ELR (cell line): ENCODE measurements at places on chromosomes 1 and 21.

DNA sequence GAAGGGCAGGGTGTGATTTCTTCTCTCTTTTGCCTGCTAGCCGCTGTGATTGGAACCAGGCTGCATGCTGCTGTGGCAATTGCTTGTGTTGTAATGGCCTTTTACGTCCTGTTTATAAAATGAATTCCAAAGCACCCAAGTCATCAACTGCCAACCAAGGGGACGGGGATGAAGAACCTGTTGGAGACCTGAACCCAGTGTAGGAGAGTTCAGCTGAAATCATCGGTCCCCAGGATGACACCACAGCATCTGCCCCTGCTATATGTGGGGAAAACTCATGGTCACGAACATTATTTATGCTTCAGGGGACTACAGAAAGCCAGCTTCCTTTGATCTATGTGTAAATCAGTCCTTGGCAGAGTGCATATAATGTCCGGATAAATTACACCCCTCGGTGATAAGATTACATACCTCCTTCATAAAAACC, 3.8 kb downstream of the TMEM167B start:
- peak; percentile 88 for DNase-seq

- DNase-seq: no peak
Measured at GRCh38 chr1:199937661-199938060, 89.8 kb upstream of the NR5A2 start.

GRCh38 chr1:118993700-118994026, 5.5 kb upstream of the TBX15 start:
- no peak for DNase-seq

GRCh38 chr1:113912594-113913311, 7.6 kb downstream of the DCLRE1B start:
- no peak for DNase-seq

DNA sequence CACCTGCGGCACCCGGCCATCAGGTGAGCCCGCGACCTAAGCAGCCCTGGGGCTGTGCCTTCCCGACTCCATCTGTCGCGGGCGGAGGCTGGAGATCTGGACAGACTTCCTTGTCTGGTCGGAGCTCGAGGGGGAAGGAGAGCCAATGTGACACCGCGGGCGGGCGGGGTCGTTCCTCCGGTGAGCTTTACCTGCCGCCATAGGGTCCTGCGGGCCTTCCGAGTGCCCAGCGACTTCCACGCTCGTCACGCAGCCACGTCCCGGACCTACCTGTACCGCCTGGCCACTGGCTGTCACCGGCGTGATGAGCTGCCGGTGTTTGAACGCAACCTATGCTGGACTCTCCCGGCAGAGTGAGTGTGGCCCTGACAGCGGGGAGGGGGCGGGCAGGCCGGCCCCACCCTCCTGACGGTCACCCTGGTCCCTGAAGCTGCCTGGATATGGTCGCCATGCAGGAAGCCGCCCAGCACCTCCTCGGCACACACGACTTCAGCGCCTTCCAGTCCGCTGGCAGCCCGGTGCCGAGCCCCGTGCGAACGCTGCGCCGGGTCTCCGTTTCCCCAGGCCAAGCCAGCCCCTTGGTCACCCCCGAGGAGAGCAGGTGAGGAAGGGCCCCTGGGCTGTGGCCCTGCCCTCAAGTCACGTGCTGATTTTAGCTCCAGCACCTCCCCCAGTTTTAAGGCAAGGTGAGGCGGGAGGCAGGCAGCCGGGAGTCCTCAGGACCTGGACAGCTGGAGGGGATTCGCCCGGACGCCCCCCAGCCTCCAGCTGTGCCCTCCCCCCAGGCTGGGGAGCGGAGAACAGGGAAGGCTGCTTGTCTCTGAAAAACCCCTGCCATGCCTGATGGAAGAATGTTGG, 1.1 kb downstream of the PUSL1 start:
- peak; percentile 40 for DNase-seq

- DNase-seq: no peak
Measured at GRCh38 chr1:1324084-1324523, 356 bp downstream of the INTS11 start.

- DNase-seq: peak; percentile 48
Measured at GRCh38 chr1:46302641-46303037, 777 bp downstream of the LRRC41 start.

GRCh38 chr21:25722631-25723030, 12.1 kb downstream of the ATP5PF start:
- DNase-seq: no peak

DNA sequence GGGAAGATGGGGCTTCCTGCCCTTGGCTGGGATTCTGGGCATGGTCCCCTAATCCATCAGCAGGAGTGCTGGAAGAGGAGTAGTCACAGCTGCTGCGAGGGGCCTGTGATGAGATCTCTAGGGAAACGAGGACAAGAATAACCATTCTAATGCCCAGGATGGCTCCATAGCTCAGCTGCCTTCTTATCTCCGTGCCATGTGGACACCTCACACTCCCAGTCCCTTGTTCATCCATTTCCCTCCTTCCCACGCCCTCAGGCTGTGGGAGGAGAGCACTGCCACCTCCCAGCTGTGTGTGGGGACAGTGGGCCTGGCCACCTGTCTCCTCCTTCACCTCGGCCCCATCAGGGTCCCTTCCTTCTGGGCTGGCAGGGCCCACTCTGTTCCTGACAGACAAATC, 16.1 kb upstream of the ETV3 start:
- no peak for DNase-seq

DNA sequence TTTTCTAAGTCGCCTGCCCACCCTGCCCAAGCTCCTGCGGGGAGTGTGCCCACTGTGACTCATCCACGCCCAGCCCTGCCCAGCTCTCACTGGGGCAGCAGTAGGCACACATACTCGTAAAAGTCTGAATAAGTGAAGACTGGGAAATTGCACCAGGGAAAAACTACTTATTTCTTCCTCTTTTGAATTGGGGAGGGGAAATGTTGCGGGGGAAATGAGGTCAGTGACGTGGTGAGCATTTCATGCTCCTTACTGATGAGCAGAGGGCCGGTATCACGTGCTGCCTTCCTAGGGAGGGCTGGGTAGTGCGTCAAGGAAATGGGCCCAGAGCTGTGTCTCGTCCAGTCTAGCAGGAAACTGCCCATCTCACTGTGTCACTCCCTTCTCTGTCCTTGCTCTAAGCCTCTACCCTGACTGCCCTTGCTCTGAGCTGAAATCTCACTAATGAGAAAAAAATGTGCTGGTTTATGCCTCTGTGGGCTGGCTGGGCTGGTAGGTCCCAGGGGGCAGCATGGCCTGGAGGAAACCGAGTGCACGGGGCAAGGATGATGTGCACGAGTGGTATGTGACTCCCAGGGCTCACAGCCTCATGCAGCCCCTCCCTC, 13.5 kb upstream of the TNFRSF1B start:
- DNase-seq: peak; percentile 94
